ENCODE measurements at places on chromosomes 11 and 22.

DNA sequence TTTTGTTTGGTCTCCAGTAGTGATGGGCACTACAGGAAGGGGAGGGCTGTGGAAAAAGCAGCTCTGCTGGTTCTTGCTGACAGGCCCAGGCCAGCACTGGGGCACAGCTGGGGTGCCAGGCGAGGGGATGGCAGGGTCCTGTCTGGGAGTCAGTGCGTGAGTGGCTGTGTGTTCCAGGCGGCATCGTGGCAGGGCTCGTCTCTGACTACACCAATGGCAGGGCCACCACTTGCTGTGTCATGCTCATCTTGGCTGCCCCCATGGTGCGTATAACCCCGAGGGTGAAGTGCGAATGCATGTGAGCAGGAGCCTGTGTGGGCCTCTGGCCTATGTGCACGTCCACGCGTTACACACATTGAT is 20.9 kb downstream of the SLC37A2 start:
- DNase-seq = no peak

DNA sequence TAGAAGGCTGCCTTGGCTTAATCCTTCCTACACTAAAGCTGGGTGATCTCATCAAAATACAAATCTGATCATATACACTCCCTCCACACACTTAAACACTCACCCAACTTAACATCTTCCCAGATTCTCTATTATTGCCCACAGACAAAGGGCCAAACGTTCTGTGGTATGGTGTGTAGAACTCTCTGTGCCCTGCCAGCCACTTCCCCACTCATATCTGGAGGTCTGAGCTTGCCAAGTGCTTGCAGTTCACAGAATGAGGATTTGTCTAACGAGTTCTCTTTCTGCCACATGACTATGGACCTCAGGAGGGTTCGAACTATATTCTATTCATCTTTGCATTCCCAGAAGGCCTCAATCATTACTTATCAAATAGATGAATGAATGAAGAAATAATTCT is 77.6 kb downstream of the MPPED2 start:
- peak; percentile 73 for DNase-seq

- peak; percentile 26 for DNase-seq
These were observed 11.4 kb upstream of the DENND5A start for GRCh38 chr11:9276571-9276970.

DNA sequence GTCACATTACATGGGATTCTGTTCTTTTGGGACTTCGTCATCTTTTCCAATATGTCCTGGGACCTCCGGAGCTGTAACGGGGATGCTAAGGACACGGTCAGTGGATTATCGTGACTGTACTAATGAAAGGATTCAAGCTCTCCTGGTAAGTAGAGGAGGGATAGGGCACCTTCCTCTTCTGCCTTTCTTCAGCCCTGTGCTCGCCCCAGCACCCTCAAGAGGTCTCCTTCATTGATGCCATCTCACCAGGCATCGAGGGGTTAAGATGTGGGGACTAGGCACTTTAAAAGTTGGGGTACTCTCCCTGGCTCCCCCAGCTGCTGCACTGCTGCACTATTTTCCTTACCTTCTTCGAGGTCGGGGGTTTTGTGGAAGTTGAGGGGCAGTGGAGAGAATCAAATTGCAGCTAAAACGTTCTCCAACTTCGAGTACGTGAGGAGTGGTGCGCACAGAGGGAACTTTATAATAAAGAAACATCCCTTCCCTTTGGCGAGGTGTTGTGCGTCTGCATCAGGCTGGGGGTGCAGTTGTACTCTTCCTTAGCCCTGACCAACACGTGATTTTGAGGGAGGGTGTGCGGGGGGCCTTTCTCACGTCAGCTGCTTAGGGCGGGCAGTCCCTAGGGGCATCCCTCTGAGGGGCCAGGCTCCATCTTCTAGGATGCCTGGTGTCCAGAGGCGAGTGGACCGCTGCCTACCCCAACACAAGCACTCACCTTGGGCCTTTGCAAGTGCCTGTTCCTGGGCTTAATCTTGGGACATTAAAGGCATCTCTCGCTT is 96.1 kb downstream of the GRAMD1B start:
- DNase-seq = no peak

DNA sequence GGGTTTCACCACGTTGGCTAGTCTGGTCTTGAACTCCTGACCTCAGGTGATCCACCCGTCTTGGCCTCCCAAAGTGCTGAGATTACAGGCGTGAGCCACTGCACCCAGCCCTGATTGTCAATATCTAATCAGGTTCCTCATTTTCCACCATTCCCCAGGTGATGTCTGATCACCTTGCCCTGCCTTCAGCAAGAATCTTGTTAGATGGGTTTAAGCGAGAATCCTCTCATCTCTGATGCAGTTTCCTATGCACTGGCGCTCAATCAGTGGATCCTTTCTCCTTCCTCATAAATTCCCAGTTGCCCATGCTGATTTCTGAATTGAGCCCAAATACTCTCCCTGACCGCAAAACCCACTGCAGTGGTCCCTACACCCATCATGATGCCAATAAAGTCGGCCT is 664 bp upstream of the ZC3H7B start:
- peak; percentile 23 for DNase-seq

GRCh38 chr11:68468217-68468828 is 7.8 kb downstream of the PPP6R3 start:
- DNase-seq = no peak

DNA sequence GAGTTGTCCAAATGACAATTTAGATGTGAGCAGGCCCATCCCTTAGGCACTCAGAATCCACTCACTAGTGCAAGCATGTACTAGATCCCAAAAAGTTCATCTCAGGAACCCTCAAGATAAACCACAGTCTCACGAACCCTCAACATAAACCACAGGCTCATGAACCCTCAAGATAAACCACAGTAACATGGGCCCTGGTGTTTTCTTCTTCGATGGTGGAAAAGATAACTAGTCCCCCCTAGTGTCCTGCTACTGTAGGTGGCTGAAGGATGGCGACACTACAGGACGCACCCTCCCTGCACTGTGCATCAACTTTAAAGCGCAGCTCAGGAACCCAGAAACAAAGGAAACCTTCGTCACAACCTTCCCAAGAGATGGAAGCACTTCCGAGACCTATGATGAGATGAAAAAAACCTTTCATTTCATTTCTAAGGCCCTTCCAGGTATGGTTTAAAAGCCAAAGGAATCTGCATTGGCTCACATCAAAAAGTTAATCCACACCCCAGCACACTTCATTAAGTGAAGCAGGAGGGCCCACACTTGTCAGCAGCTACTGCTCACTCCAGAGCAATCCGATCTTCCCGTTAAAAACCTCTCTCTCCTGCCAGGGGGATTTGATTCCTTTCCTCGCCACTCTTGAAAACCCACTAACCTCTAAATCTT is 2.4 kb downstream of the LARGE1 start:
- peak; percentile 67 for DNase-seq

- no peak for DNase-seq
These were observed 3.7 kb downstream of the VSIG10L2 start for GRCh38 chr11:125949271-125950177.

DNA sequence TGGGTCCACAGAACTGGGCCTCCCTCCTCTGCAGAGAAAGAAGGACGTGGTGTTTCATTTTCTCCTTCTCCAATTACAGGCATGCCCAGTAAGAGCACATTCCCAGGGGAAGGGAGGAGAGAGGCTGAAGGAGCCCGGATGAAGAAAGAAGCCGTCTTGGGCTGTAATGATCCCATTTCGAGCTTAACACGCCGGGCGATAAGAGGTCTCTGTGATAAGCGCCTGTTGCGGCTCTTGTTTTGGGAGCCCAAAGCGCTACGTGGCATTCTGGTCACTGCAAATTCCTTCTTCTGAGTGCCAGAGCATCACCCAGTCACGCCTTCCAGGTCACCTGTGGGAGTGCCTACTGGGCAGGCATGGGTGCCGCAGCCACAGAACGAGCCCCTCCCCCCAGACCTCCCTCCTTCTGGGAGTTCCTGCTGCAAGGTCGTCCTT is 57.5 kb downstream of the ANO1 start:
- peak; percentile 70 for DNase-seq

GRCh38 chr11:59901306-59901705 is 22.7 kb downstream of the OOSP3 start:
- no peak for DNase-seq

DNA sequence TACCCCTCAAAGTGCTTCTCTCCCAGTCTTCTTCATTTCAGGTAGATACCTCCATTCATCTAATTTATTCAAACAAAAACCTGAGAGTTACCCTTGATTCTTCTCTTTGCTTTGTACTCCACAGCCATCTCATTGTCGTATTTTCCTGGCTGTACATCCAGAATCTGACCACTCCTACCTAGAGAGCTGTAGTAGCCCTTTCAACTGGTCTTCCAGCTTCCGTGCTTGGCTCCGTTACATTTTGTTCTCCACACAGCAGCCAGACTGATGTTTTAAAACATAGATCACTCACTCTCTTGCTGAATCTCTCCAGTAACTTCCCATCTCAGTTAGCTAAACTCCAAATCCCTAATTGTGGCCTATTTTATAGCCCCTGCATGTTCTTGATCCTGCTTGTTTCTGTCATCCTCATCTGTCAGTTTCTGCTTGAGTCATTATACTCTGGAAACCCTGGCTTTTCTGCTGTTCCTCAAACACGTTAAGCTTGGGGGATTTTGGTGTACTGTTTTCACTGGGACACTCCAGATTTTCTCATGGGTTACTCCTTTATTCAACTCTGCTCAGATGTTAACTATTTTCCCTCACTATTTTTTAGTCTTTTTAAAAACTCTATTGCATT is 7.4 kb downstream of the SPCS2 start:
- DNase-seq = no peak

GRCh38 chr22:22884010-22884887 is 3.4 kb upstream of the IGLL5 start:
- DNase-seq = peak; percentile 74

DNA sequence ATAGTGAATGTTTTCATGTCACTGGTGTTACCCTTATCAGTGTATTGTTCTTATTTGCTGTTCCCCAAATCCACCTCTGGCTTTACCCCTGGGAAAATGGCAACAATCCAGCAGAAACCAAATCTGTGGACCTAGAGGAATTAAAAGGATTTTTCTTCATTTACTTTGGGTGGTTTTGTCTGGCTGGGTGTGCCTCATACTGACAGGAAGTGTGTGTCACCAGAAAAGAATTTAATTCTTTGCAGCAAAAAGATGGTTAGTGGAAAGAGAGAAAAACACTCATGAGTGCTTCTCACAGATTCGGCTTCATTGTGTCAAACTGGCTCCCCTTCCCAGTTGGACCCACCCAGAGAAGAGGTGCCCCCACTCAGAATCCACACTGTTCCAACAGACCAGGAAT is 38.9 kb downstream of the FZD4 start:
- no peak for DNase-seq

- DNase-seq = peak; percentile 7
These were observed 27.3 kb downstream of the INTS4 start for GRCh38 chr11:77967121-77967520.

DNA sequence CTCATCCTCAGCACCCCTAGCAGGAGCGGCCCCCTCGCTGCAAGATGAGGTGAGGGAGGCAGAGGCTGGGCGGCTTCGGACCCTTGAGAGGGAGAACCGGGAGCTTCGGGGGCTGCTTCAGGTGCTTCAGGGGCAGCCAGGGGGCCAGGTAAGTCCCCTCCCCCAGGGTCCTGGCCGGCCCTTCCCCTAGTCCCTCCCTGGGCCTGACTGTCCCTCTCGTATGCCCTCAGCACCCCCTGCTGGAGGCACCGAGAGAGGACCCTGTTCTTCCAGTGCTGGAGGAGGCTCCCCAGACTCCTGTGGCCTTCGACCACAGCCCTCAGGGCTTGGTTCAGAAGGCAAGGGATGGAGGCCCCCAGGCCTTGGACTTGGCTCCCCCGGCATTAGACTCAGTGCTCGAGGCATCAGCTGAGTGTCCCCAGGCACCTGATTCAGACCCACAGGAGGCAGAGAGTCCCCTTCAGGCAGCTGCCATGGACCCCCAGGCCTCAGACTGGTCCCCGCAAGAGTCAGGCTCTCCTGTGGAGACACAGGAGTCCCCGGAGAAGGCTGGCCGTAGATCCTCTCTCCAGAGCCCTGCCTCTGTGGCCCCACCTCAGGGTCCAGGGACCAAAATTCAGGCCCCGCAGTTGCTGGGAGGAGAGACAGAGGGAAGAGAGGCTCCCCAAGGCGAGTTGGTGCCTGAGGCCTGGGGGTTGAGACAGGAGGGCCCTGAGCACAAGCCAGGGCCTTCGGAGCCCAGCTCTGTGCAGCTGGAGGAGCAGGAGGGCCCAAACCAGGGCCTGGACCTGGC is 4.0 kb downstream of the CCDC88B start:
- peak; percentile 53 for DNase-seq

DNA sequence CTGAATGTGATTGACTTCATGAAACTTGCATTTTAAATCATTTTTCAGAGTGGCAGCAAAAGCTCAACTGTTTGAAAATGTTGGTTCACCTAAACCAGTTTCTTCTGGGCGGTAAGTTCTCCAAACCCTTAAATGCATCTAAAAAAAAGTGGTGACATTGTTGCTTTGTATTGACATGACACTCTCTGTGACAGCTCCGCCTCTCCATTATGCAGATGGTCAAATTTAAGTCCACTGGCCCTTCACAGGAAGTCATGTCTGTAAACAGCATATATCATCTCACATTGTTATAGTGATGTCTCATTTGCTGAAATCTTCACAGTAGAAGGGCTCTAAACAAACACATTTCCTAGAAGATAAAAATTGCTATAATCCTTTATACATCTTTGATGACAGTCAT is 150.7 kb downstream of the PGR start:
- no peak for DNase-seq

GRCh38 chr11:117282956-117283355 is 8.2 kb upstream of the BACE1-AS start:
- no peak for DNase-seq

All from NCI-H82 (cell line).